ENCODE measurements at places on chromosomes 16 and 17.
A peak's percentile ranks its signal among the peaks of the same experiment; 100 is the strongest.

DNA sequence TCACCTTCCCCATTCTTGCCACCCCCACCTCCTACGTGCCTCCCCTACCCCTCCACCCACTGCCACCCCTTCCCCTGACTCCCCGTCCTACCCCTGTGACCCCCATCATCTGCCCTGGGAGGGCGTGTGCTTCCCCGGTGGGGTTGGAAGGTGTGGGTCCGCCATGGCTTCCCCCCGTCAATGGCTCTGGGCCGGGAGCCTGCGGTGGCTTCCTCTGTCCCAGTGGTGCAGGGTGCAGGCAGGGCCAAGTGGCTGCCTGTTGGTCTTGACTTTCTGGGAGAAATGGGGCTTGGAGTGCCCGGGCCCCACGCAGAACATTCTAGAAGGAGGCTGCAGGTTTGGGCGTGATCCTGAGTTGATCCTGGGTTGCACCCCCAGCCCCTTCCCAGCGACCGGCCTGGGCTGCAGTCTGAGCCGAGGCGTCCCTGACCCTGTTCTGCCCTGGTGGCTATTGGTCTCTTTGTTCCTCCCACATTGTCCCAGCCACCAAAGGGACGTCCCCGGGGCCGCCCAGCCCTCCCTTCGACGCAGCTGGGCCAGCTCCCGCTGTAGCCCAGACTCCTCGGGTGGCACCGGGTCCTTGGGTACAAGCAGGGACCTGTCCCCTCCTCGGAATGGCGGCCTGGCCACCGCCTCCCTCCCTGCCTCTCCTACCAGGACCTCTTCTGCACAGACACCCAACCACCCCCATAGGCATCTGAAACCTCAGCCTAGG, 25.7 kb downstream of the GSE1 start:
- DNase-seq, result no peak

DNA sequence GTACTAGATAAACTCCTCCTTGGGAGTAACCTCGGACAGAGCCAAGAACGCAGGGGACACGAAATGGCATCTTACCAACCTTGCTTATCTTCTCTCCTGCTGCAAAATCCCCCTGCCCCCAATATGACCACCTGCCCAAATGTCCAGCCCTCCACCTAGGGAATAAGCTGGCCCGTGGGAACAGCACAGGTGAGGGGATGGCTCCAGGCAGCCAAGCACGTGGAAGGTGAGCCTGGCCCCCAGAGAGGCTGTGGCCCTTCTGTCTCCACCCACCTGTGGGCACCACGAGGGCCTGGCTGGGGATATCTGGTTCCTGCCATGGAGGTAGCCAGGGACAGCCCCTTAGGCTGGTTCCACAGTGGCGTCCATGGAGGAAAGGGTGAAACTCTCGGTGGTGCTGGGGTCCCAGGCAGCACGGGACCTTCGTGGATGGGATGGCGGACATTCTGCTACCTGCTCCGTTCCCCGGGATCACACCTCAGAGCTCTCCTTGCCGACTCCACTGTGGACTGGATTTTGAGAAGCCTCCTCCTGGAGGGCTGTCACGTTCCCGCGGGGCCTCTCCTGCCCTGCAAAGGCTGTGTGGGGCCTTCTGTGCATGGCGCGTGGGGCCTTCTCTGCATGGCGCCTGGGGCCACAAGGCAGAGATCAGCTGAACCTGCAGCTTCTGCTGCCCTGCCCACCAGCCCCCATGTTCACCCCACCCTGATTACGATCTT, 388.5 kb upstream of the TNRC6C start:
- peak; percentile 37 for DNase-seq

DNA sequence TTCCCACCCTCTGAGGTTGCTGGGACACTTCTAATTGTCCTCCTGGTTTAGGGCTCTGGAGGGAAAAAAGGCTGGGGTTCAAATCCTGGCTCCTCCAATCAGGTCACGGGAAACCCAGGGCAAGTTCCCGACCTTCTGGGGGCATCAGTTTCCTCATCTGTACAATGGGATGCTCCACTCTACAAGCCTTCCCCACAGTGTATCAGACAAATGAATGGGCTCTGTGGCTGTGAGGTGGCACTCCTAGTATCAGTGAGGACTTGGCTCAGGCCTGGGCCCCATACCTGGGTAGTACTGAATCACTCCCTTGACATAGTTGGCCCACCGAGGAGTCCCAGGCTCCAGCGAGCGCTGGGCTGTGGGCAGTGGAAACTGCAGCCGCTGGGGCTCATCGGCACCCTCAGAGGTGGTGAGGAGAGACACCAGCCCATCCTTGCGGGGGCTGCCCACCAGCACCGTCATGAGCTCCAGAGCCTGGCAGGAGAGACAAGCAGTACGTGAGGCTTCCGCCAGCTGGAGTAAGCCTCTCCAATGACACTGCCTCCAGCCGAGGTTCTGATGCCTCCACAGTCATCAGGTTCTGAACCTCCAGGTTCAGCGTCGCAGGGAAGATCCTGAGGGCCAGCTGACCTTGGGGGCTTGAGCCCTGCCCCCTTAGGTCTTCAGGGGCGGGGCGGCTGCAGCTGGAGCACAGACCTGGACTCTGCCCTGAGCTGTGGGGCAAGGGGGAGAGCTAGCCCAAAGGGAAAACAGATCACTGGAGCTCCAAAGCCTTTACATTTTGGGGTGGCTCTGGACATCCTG, 1.2 kb downstream of the GALK1 start:
- peak; percentile 63 for DNase-seq

- DNase-seq, result no peak
Measured at GRCh38 chr17:52287611-52288010, 129.1 kb upstream of the CA10 start.

- peak; percentile 99 for DNase-seq
Measured at GRCh38 chr16:3123986-3124886, 10.6 kb upstream of the ZNF213 start.

GRCh38 chr16:55498101-55498500, 10.8 kb upstream of the LPCAT2 start:
- peak; percentile 37 for DNase-seq

GRCh38 chr16:16871196-16871595, 492.3 kb downstream of the NPIPA7 start:
- peak; percentile 71 for DNase-seq

- DNase-seq, result no peak
Measured at GRCh38 chr16:29821643-29822115, 1.4 kb downstream of the MVP start.

DNA sequence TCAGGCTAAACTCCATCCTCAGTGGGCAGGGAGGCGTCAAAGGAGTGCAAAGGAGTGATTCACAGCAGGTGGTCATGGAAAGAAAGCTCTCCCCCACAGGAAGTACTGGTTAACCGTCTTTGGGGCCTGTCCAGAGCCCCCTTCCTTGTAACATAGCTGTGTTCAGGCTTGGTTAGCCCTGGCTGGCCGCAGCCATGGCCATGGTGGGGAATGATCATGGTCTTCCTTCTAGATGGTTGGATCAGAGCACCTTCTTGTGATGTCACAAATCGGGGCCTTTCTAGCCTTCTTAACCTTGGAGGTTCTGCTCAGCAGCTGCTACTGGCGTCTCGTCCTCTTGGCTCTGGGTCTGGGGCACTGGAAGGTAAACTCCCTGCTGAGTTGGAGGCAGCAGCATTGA, 15.8 kb downstream of the NKD1 start:
- DNase-seq, result no peak

GRCh38 chr16:10624527-10624926, 44.1 kb upstream of the EMP2 start:
- DNase-seq, result no peak

- peak; percentile 100 for DNase-seq
Measured at GRCh38 chr17:36545465-36546417, 1.0 kb downstream of the GGNBP2 start.

- no peak for DNase-seq
Measured at GRCh38 chr16:54605536-54606066, 319.0 kb upstream of the IRX3 start.

DNA sequence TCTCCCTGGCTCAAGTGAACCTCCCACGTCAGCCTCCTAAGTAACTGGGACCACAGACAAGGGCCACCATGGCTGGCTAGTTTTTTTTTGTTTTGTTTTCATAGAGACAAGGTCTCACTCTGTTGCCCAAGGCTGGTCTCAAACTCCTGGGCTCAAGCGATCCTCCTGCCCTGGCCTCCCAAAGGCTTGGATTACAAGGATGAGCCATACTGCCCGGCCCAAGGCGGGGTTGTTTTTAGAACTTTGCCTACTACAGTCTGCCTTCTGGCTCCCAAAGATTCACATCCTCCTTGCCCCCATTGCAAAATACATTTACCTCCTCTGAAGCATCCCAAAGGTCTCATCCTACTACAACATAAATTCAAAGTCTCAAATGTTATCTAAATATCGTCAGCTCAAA, 49.5 kb upstream of the PHOSPHO1 start:
- DNase-seq, result peak; percentile 12

DNA sequence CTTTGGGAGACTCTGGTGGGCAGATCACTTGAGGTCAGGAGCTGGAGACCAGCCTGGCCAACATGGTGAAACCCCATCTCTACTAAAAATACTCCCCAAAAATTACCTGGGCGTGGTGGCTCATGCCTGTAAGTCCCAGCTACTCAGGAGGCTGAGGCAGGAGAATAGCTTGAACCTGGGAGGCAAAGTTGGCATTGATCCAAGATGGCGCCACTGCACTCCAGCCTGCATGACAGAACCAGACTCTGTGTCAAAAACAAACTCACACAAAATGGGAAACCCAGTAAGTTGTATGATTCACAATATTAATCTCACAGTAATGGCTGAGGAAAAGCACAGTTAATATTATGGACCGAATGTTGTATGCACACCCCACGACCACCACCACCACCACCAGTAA, 24.3 kb downstream of the WSB1 start:
- no peak for DNase-seq

- DNase-seq, result no peak
Measured at GRCh38 chr17:77310336-77310735, 169.6 kb downstream of the SEC14L1 start.

DNA sequence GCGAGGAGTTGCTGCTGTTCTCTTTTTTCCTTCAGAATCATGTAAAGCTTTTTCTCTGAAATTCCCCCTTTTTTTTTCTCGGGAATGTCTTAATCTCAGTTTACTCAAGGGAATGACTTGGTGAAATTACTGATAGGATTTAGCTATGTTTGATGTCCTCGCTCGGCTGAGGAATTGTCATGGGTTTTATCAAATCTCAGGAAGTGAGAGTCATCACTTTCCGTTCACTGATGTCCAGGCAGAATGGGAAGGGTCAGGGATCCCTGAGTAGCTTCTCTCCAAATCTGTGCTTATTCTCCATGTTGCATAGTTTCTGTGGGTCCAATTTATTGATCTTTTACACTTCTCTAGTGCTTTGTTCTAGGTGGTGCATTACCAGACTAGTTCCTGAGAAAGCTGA, 6.3 kb downstream of the IGSF6 start:
- no peak for DNase-seq

DNA sequence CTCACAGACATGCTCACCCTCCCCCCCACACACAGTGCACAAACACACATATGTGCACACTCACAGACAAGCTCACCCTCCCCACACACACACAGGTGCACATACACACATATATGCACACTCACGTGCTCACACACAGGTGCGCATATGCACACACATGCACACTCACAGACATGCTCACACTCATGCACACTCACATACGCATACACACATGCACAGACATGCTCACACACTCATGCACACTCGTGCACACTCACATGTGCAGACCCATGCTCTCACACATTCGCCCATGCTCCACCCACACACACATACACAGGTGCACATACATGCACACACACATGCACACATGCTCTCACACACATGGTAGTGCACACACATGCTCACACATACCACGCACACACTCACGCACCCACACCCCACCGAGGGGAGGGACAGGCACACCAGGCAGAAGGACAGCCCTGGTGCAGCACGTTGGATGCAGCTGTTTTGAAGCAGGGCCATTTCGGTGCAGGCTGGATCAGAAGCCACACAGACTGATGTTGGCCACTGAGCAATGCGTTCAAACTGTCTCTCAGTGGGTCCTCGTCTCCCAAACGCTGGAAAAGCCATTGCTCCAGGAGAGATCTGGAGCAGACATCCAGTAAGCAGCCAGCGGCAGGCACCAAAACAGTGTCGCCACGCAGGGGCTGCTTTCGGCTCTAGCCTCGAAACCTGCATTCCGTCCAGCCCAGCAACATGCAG, 86.2 kb upstream of the ZNF469 start:
- peak; percentile 49 for DNase-seq

DNA sequence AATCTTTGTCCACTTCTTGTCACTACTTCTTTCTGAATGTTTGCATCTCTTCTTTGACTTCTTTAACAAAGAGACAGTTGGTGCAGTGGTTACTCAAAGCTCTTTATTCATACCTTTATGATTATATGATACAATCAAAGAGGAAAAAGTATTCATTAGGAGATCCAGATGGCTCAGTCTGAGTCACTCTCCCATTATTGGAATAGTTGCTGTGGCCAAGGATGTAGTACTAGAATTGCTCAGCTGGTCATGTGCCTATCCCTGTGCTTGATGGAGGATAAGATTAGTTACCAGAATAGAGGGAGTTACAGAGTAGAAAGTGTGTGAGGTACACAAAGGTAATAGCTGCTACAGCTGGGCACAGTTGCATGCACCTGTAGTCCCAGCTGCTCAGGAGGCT, 18.3 kb downstream of the BCAS3 start:
- peak; percentile 5 for DNase-seq

DNA sequence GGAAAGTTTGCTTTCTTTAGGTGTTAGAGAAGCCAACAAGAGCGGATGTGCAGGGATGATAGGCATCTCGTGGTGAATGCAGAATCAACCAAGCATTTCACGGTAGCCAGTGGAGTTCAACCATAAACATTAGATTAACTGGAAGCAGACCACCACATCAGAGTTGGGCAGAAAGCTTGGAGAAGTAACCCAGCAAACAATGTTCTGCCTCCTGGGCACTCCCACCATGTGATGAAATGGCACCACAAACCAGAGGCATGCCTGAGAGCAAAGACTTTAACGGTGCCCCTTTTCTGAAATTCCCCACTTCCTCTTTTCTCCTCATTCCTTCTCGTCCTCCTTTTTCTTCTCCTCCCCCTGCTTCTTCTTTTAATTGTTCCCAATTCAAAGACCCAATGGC, 193.5 kb upstream of the ANKFN1 start:
- no peak for DNase-seq

- peak; percentile 24 for DNase-seq
Measured at GRCh38 chr17:11511696-11512095, 86.6 kb upstream of the DNAH9 start.

DNA sequence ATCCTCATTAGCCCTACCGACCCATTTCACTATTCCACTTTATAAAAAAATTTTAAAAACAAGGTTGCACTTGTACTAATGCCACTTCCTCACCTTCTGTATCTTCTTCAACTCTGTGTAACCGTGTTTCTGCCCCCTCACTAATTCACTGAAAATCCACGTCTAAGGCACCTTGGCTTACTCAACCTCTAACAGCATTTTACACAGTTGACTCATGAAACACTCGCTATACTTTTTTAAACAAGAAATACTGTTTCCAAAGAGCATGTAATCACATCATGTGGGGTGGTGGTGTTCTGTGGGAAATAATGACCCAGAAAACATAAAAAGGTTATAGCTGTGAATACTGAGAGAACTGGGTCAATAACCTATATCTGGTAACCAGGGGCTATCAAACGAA, 79.9 kb downstream of the NCOR1 start:
- DNase-seq, result no peak

DNA sequence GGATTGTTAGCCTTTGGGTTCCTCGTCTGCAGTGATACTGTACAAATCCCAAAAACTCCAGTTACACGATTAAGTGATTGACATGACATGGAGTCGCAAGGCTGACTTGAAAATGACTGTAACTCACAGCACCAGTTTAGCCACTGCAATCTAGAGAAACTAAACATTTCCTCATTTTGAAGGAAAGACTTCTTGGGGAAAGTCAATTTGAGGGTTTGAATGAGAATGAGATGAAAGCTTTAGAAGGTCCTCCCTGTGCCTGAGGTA, 4.8 kb downstream of the BANP start:
- DNase-seq, result no peak
